ENCODE measurements at places on chromosomes 7 and 10. TPM values are rescaled to one million over a fixed set of nuclear protein-coding genes. Genes with fewer than 3 reads are reported as not detected.

DNA sequence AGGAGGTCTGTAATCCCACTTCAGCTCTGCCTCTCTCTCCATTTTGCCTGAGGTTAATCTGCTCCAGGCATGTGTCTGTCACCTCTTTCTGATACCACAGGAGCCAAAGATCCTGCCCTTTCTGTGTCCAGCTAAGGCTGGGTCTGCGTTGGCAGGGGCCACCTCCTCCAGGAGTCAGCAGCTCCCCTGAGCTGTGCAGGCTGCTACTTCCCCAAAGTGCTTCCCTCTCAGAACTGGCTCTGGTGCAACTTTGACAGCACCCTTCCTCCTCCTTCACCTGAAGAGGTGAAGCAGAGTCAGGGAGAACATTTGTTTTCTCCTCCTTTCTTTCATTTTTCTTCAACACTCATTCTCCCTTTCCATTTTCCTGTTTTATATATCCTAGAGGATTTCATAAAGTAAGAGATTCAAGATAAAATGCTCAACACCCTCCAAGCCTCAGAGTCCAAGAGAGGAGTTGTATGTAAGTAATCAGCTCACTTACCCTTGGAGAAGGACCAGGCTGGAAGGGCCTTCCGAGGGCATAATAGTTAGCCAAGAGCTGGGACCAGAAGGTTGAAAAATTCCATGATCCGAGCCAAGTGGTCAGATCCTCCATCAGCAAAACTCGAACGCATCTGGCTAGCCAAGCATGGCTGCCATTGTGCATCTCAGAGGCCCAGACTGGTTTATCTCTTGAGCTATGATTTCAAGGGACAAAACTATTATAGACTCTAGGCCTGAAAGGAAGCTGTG lies 257.3 kb downstream of the PTEN start:
- H3K27ac ChIP-seq, result no peak overlapping the region
- ATAC-seq, result no peak
- no peaks in the 10 kb centered on the region for H3K4me1 ChIP-seq
- no peaks in the 10 kb centered on the region for H3K27me3 ChIP-seq

- H3K27me3 ChIP-seq, result no peaks in the 10 kb centered on the region
- peaks cover 31% of the 10 kb centered on the region for H3K4me1 ChIP-seq
- H3K36me3 ChIP-seq, result no peaks in the 10 kb centered on the region
- H3K27ac ChIP-seq, result no peak overlapping the region
- no peak overlapping the region for H3K4me3 ChIP-seq
Measured at GRCh38 chr10:5609952-5610616, 56.3 kb downstream of the ASB13 start.

- H3K27ac ChIP-seq, result no peak overlapping the region
- H3K36me3 ChIP-seq, result peaks cover 11% of the 10 kb centered on the region
- no peak for ATAC-seq
- no peak overlapping the region for H3K4me3 ChIP-seq
- H3K4me1 ChIP-seq, result no peaks in the 10 kb centered on the region
Measured at GRCh38 chr10:101888251-101888949, 44.8 kb upstream of the KCNIP2 start.

- H3K4me1 ChIP-seq, result no peaks in the 10 kb centered on the region
- H3K27ac ChIP-seq, result no peak overlapping the region
- H3K36me3 ChIP-seq, result no peaks in the 10 kb centered on the region
- no peaks in the 10 kb centered on the region for H3K27me3 ChIP-seq
- ATAC-seq, result no peak
- H3K4me3 ChIP-seq, result no peak overlapping the region
Measured at GRCh38 chr7:91913612-91914011, 27.1 kb upstream of the AKAP9 start.

DNA sequence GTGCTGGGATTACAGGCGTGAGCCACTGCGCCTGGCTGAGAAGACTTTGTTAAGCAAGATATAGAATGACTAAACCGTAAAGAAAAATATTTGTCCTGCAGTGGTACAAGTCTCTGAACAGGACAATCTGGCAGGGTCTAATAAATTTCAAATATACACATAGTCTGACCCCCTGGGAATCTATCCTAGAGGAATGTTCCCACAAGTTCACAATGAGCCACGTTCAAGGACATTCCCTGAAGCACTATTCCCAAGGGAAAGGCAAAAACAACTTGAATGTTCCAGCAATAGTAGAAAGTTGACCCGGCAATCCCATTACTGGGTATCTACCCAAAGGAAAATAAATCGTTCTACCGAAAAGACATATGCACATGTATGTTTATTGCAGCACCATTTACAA lies 82.0 kb downstream of the HIP1 start:
- H3K4me3 ChIP-seq, result no peak overlapping the region
- H3K27ac ChIP-seq, result no peak overlapping the region
- H3K36me3 ChIP-seq, result no peaks in the 10 kb centered on the region
- no peaks in the 10 kb centered on the region for H3K4me1 ChIP-seq
- no peaks in the 10 kb centered on the region for H3K27me3 ChIP-seq

Gene RSPH10B2
- total RNA-seq, result not detected

Gene ZNF117
- total RNA-seq, result 3.2 TPM

Gene ACSL5
- 14.6 TPM for total RNA-seq

Gene ZKSCAN1
- 31.6 TPM for total RNA-seq
